Activated naive CD8-positive, alpha-beta T cell treated with anti-CD3 and anti-CD28 coated beads, Interleukin-2, amount 50 U/mL, for 24 hours (primary cell): ENCODE measurements at places on chromosomes 11 and 22.
A peak's percentile ranks its signal among the peaks of the same experiment; 100 is the strongest.

DNA sequence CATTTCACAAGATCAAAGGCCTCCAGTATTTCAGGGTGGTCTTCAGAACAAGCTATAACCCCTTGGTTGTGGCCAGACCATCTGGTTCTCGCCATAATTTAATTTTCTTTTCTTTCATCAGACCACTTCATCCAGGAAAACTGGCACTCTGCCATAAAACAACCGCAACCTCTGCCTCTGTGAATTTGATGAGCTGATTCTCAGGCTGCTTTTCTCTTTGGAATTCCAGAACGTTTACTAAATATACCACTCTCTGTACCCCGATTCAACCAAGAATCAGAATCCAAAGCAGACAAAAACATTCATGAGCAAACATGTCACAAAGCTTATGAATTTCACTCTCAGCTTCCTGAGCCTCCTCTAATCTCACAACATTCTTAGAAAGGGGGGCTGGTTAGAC lies 331.8 kb upstream of the SYN3 start:
- DNase-seq: no peak

DNA sequence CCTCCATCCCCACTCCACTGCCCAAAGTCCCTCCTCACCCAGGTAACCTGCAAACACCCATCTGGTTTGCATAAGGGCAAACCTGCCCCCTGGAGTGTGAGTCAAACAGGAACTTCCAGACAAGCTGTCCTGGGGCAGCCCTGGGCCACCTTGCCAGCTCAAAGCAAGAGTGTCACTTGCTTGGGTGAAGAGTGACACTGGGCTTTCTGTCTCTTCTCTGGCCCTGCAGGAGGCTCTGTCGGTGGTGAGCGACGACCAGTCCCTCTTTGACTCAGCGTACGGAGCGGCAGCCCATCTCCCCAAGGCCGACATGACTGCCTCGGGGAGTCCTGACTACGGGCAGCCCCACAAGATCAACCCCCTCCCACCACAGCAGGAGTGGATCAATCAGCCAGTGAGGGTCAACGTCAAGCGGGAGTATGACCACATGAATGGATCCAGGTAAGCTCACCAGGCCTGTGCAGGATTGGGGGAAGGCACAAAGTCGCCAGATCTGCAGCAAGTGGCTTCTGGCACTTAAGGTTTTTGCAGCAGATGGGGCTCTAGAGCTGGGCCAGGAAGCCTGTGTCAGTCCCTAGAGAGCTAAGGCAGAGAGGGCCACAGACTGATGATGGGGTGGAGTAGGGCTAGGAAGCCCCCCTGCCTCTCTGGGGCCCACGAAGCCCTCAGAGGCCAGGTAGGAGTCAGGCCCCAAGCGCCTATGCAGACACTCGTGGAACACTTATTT lies 64.2 kb downstream of the FLI1 start:
- DNase-seq: peak; percentile 70

- DNase-seq: no peak
These were observed 84.7 kb downstream of the CASP12 start for GRCh38 chr11:104813532-104813931.

DNA sequence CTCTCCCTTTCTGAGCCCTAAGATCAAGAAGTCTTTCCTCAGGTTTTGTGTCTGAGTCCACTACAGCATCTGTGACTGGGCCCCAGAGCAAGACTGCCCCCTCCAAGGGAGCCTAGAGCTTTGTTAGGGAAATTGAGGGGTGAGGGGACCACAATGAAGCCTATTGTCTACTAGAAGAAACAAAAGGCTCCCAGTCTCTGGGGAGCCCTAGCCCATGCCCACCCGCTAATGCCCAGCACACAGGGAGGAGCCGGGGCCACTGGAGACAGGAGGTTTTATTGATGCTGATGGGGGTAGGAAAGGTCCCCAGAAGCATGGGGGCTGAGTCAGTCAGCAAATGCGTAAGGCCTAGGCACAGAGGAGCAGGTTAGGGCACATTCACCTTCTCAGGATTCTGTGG lies 14.0 kb downstream of the RHOG start:
- no peak for DNase-seq

DNA sequence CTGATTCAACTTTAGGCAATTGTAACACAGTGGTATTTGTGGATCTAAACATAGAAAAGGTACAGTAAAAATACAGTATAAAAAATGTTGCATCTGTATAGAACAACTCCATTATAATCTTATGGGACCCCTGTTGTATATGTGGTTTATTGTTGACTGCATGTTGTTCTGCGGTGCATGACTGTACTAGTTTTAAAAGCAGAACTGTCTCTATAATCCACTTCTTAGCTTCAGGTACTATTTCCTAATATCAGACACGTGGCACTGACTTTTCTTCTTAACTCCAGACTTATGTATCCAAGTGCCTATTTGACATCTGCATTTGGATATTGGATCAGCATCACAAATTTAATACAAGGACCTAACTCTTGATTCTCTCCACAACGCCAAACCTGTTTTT lies 41.1 kb downstream of the PACS1 start:
- no peak for DNase-seq

GRCh38 chr11:134223121-134223520 lies 646 bp downstream of the NCAPD3 start:
- DNase-seq: no peak

- DNase-seq: peak; percentile 55
These were observed at the start of gene LDLRAD3 for GRCh38 chr11:35943713-35944502. Gene LDLRAD3 (plus strand): TSS chr11:35944062. CDS start chr11:35944099, 37 bp downstream.

- no peak for DNase-seq
These were observed 262.8 kb downstream of the BRD1 start for GRCh38 chr22:49564666-49565515.

GRCh38 chr11:119375337-119376196 lies 5.9 kb downstream of the USP2 start:
- no peak for DNase-seq

DNA sequence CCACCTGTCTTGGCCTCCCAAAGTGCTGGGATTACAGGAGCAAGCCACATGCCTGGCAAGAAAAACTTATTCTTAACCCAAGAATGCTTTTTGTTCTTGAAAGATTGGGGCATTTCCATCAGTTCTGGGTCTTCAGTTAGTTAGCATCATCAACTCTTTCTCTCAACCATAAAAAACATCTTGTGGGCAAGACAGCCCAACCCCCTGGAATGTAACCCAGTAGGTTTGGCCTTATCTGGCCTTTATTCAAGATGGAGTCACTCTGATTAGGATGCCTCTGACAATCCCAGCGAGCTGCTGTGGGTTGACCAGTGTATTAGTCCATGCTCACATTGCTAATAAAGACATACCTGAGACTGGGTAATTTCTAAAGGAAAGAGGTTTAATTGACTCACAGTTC lies 9.2 kb upstream of the TPCN2 start:
- no peak for DNase-seq

GRCh38 chr22:19871845-19872778 lies 17.4 kb upstream of the GNB1L start:
- DNase-seq: no peak

DNA sequence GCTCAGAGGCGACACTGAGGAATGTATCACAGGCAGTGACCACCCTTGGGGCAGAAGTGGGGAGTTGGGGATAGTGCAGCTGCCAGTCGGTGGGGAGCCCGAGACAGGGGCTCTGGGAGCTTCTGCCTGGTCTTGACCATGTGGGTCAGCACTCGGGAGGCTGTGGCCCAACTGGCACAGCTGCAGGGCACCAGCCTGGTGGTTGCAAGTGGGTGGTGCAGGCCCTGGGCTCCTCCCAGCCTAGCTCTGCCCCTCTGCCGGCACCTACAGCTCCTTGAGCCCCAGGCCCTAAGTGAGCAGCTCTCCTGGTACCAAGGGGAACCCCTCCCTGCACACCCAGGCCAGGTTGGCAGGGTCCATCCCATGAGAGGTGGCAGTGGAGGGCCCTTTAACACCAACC lies 12.6 kb upstream of the RASL10A start:
- no peak for DNase-seq

DNA sequence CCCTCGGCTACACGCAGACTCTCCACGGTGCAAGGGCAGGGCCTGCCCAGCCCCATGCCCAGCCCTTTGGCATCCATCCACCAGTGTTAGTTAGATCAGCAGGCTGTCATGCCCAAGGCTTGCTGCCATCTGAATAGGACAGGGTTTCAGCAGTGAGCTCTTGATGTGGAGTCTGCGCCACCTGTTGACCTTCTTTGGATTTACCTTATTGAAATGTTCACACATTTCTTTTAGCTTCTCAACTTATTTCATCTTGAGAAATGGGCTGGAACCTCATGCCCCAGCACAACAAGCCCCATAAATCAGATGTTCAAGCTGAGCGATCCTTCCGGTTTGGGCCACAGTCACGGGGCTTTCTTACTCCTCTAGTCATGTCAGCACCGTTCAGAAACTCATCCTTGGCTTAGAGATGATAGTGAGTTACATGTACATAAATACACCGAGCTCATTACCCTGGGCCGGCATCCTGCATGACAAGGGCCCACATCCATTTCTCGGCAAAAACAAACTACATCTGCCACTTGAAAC lies 61.7 kb downstream of the PARVB start:
- no peak for DNase-seq

DNA sequence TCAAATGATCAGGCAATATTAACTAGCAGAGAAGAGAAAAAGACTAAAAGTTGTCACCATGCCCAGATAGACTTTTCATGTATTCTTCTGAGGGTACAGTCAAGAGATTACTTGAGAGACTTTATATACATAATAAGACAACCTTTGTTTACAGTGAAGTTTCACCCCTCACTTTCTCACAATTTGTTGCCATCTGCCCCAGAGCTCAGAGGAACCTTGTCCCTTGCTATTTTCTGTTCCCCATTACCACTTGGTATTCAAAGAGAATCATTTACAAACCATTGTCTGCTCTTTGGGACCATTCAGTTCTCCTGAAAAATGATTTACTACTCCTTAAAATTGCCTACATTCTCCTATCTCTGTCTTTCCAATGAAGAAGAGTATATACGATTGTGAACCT lies 544.6 kb downstream of the CNTN5 start:
- no peak for DNase-seq

- no peak for DNase-seq
These were observed 51.5 kb downstream of the RBFOX2 start for GRCh38 chr22:35977136-35977535.

GRCh38 chr11:76610871-76611475 lies 59.6 kb downstream of the LRRC32 start:
- peak; percentile 12 for DNase-seq

GRCh38 chr11:106043540-106043939 lies 21.5 kb upstream of the MSANTD4 start:
- no peak for DNase-seq

- DNase-seq: no peak
These were observed 17.9 kb downstream of the MICAL2 start for GRCh38 chr11:12128301-12128751.

DNA sequence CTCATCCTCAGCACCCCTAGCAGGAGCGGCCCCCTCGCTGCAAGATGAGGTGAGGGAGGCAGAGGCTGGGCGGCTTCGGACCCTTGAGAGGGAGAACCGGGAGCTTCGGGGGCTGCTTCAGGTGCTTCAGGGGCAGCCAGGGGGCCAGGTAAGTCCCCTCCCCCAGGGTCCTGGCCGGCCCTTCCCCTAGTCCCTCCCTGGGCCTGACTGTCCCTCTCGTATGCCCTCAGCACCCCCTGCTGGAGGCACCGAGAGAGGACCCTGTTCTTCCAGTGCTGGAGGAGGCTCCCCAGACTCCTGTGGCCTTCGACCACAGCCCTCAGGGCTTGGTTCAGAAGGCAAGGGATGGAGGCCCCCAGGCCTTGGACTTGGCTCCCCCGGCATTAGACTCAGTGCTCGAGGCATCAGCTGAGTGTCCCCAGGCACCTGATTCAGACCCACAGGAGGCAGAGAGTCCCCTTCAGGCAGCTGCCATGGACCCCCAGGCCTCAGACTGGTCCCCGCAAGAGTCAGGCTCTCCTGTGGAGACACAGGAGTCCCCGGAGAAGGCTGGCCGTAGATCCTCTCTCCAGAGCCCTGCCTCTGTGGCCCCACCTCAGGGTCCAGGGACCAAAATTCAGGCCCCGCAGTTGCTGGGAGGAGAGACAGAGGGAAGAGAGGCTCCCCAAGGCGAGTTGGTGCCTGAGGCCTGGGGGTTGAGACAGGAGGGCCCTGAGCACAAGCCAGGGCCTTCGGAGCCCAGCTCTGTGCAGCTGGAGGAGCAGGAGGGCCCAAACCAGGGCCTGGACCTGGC lies 4.0 kb downstream of the CCDC88B start:
- no peak for DNase-seq

DNA sequence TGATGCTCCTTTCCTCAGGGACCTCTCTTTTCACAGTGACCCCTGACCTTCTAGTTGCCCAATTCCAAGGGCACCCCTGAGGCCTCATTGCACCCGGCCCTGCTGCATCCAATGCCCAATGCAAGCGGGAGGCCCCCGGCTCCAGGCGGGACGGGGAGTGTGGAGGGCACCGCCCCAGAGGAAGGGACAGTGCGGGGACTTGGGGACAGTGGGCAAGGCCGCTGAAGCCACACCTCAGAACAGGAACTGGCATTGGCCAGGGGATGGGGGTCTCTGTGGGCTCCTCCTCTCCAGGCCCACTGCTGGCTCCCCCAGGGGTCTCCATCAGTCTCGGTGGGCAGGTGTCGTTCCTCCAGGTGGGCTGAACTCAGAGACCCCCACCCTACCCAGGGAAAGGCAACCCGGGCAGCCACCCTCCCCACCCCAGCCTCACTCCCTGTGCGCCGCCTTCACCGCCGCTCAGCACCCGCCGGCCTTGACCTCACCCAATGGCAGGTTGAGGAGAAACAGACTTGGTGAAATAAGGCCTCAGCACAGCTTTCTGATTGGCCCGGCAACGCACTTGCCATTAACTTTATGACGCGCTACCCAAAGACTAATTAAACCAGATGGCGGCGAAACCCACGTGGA lies 1312.0 kb downstream of the BRD1 start:
- DNase-seq: no peak

- DNase-seq: no peak
These were observed 704.2 kb upstream of the TENM4 start for GRCh38 chr11:80144897-80145594.

DNA sequence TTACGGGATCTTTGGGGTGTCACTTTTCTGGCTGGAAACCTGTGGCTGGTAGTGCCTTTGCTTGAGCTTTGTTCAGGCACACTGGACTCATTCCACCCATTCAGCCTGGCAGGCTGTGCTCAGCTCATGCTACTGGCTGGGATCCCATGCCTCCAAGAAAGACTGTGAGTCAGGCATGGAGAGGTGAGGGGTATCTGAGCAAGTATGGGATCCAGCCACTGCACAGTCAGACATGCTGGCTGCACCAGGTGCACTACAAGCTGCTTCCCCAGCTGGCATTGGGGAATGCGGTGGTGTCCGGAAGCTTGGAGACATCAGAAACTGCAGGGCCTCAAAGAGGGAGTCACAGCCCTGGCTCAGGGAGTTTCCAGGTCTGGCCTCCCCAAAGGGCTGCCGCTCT lies 12.0 kb upstream of the MED17 start:
- DNase-seq: no peak

DNA sequence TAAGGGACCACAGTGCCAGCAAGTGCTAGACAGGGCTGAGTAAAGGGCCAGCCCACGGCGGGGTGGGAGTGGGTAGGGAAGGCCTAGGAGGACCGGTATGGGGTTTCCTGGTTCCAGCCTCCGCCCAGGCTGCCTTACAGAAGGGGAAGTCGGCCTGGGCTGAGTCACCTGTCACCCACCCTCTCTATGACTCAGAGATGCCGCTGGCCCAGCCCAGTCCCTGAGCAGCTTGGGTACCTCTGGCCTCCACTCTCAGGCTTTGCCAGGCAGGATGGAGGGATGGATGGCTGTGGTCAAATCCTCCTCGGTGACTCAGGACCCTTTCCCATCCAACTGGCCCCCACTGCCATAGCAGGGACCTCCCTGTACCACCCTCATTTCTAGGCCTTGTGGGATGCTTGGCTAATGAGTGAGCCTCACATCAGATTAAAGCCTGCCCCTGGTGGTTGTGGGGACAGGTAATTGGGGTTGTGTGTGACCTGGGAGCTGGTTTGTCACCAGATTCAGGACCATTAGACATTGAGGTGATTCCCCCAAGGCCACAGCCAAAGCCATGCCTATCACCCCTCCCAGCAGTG lies 13.9 kb downstream of the SLC35E4 start:
- peak; percentile 87 for DNase-seq
